IMR-90 (cell line): ENCODE measurements at places on chromosomes 3 and 15. TPM values are rescaled to one million over a fixed set of nuclear protein-coding genes. Genes with fewer than 3 reads are reported as not detected.

DNA sequence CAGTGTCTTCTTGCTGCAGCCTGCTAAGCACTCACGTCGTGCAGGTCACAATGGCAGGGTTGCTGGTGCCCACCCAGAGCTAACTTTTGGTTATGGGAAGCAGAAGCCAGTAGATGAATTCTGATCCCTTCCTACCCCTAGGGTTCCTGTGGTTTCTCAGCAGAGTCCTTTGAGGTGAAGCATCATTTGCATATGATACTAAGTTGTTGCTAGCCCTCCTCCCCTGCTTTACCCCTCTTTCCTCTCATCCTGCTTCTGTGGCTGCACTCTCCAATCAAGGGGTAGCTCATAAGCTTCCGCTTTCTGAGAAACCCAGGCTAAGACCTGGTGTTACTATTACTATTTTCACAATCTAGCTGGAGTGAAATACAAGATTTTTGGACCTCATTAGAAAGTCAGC, 22.1 kb upstream of the HEG1 start:
- H3K27me3 ChIP-seq: no peaks in the 10 kb centered on the region
- peaks cover 21% of the 10 kb centered on the region for H3K4me1 ChIP-seq
- DNase-seq: no peak
- no peak overlapping the region for H3K27ac ChIP-seq
- H3K4me3 ChIP-seq: no peak overlapping the region

DNA sequence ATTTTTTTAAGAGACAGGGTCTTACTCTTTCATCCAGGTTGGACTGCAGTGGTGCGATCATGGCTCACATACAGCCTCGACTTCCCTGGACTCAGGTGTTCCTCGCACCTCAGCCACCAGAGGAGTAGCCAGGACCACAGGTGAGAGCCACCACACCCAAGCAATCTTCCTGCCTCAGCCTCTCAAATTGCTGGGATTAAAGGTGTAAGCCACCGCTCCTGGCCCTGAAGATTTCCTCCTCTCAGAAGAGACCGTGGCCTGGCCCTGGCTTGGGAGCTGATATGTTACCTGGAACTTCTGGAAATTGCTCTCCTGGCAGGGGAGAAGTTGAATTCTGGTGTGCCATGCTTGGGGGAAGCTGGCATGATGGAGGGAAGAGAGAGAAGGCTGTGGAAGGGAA, 36.2 kb downstream of the PPCDC start:
- no peak overlapping the region for H3K27ac ChIP-seq
- H3K36me3 ChIP-seq: no peaks in the 10 kb centered on the region

Gene CPN2
- 0.07 TPM in 2 replicates for polyA plus RNA-seq

Gene CD80
- polyA plus RNA-seq: not detected in 2 replicates

- H3K27me3 ChIP-seq: no peaks in the 10 kb centered on the region
- no peak overlapping the region for H3K27ac ChIP-seq
- H3K4me3 ChIP-seq: no peak overlapping the region
- no peak for DNase-seq
- H3K4me1 ChIP-seq: peaks cover 1% of the 10 kb centered on the region; the same call in 1 of the 2 replicates
These were observed 48.9 kb downstream of the DLG1 start for GRCh38 chr3:197249542-197249941.

- H3K4me3 ChIP-seq: no peak overlapping the region
- H3K27me3 ChIP-seq: peaks cover 39% of the 10 kb centered on the region
- H3K4me1 ChIP-seq: peaks cover 7% of the 10 kb centered on the region
These were observed 83.4 kb downstream of the RPLP1 start for GRCh38 chr15:69535998-69536397.

GRCh38 chr3:184015381-184016019, 2.2 kb downstream of the ABCC5 start:
- no peaks in the 10 kb centered on the region for H3K27me3 ChIP-seq
- peak; percentile 41 for DNase-seq
- H3K4me3 ChIP-seq: no peak overlapping the region

Gene HMCES
- 25.9 and 30.5 TPM in 2 replicates for polyA plus RNA-seq

GRCh38 chr3:66480666-66481065, 20.2 kb downstream of the LRIG1 start:
- H3K4me1 ChIP-seq: peaks cover 27% of the 10 kb centered on the region
- H3K27me3 ChIP-seq: no peaks in the 10 kb centered on the region
- H3K27ac ChIP-seq: peak overlapping the region; percentile 21; the same call in 1 of the 2 replicates
- H3K36me3 ChIP-seq: no peaks in the 10 kb centered on the region
- DNase-seq: peak; percentile 41

Gene CHRNA3
- polyA plus RNA-seq: not detected in 2 replicates

DNA sequence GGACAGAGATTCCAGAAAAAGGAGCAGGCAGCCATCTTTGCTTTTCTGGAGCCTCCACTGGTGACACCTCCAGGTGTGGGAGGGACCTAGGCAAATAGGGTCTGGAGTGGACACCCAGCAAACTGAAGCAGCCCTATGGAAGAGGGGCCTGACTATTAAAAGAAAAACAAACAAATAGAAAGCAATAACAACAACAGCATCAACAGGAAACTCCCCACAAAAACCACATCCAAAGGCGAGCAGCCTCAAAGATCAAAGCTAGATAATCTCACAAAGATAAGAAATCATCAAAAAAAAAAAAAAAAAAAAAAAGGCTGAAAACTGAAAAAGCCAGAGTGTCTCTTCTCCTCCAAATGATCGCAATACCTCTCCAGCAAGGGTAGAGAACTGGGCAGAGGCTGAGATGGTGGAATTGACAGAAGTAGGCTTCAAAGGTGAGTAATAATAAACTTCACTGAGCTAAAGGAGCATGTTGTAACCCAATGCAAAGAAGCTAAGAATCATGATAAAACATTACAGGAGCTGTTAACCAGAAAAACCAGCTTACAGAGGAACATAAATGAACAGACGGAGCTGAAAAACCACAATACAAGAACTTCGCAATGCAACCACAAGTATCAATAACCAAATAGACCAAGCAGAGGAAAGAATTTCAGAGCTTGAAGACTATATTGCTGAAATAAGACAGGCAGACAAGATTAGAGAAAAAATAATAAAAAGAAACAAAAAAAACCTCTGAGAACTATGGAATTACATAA, 225.4 kb downstream of the CTNNB1 start:
- H3K27ac ChIP-seq: no peak overlapping the region
- no peak overlapping the region for H3K4me3 ChIP-seq
- no peaks in the 10 kb centered on the region for H3K27me3 ChIP-seq
- no peaks in the 10 kb centered on the region for H3K36me3 ChIP-seq
- H3K4me1 ChIP-seq: no peaks in the 10 kb centered on the region

Gene FEZF2
- not detected in 2 replicates for polyA plus RNA-seq

Gene APBA2
- 21.7 and 26.5 TPM in 2 replicates for polyA plus RNA-seq

Gene TRH
- polyA plus RNA-seq: not detected in 2 replicates

Gene RAB6B
- polyA plus RNA-seq: 1.2 and 1.4 TPM in 2 replicates

DNA sequence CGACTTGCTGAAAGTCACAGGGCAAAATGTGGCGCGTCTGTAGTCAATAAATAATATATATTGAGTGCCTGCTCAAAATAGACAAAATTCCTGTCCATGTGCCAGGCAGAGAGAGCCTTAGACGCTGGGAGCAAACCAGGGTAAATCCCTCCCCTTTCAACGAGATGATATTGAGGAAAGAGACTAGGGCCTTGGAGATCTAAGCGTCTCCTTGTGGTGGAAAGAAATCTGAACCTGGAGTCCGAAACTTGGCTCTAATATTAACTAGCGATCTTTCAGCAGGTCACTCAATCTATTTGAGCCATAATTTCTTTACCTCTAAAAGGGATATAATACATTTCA, 348 bp upstream of the DPP8 start:
- no peak overlapping the region for H3K27ac ChIP-seq
- no peak for DNase-seq
- H3K4me3 ChIP-seq: no peak overlapping the region
- peaks cover 4% of the 10 kb centered on the region; the same call in 1 of the 2 replicates for H3K36me3 ChIP-seq
- peaks cover 4% of the 10 kb centered on the region for H3K4me1 ChIP-seq
- no peaks in the 10 kb centered on the region for H3K27me3 ChIP-seq

DNA sequence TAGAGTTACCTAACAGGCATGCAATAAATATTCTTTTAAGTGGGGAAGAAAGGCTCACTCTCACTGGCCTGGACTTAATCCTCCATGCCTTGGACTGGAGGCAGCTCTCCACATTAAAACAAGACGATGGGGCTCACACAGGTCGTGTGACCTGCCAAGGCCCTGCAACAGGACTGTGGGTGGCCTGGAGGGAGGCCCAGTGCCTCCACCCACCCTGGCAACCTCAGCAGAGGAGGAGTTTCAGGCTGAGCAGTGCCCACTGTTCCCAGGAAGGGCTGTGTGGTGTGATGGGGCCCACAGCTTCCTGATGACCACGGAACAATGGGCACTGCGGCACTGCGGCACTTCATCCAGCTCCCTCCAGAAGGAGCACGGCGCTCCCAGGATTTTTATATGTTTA, 5.5 kb downstream of the UROC1 start:
- H3K4me3 ChIP-seq: no peak overlapping the region
- H3K4me1 ChIP-seq: no peaks in the 10 kb centered on the region
- no peak for DNase-seq
- no peak overlapping the region for H3K27ac ChIP-seq

Gene CAV3
- polyA plus RNA-seq: 0.17 TPM in 1 of 2 replicates, not detected in the other

DNA sequence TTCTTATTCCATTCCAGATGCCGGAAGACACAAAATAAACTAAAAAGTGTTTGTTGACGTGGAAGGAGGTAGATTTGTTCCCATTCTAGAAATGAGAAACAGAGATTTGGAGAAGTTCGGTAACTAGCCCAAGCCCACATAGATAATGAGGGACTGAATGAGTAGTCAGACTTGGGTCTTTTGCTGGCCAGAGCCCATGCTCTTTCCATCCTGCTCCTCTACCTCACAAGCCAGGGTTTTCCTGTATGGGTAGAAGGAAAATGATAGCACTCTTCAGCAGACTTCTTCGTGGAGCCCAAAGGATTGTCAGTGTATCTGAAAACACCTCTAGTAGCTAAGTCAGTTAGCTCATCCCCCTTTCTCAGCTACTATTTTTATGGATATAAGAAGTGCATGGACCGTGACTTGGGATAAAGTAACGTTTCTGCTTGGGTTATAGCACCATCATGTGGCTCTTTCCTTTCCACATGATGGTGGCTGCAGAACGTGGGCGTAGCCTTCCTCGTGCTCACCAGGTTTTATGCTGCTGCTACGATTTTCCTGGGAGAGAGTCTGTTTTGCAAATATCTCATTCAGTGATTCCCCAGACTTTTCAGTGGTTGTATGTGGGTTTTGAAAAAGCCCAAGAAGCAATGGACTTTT, 84.6 kb downstream of the DGKG start:
- no peak overlapping the region for H3K4me3 ChIP-seq
- H3K27me3 ChIP-seq: peaks cover 3% of the 10 kb centered on the region; the same call in 1 of the 2 replicates
- no peaks in the 10 kb centered on the region for H3K36me3 ChIP-seq
- H3K4me1 ChIP-seq: no peaks in the 10 kb centered on the region

Gene PAQR5
- 2.3 and 3.1 TPM in 2 replicates for polyA plus RNA-seq

Gene HTR3E
- not detected in 2 replicates for polyA plus RNA-seq

DNA sequence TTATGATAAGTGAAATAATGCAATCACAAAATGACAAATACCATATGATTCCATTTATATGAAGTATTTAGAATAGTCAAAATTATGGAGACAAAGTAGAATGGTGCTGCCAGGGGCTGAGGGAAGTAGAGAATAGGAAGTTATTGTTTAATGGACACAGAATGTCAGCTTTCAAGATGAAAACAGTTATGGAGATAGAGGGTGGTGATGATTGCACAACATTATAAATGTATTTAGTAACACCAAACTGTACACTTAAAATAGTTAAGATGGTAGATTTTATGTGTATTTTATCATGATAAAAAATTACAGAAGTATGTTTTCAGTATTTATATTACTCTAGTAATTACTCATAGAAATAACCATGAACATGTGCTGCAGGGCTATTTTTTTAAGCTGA, 100.8 kb upstream of the AZI2 start:
- no peak overlapping the region for H3K4me3 ChIP-seq
- no peaks in the 10 kb centered on the region for H3K36me3 ChIP-seq
- H3K4me1 ChIP-seq: no peaks in the 10 kb centered on the region
- H3K27ac ChIP-seq: no peak overlapping the region
- DNase-seq: no peak

GRCh38 chr3:48747706-48748105, 30.7 kb upstream of the IP6K2 start:
- H3K4me1 ChIP-seq: no peaks in the 10 kb centered on the region
- H3K36me3 ChIP-seq: peaks cover 31% of the 10 kb centered on the region
- no peak for DNase-seq
- H3K4me3 ChIP-seq: no peak overlapping the region

DNA sequence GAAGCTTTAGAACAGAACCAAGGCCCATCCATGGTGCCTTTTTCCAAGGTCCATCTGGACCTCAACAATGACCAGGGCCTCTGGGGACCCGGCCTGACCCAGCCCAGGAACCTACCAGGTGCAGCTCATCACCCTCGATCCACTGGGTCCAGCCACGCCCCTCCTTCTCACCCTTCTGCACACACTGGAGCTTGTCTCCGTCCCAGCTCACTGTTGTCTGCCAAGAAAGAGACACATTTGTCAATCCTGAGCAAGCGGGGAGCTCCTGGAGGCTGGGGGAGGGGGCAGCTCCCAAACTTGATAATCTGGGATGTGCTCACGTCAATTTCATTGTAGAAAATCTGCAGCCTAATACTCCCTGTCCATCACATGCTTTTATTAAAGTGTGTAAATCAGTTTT, 21.2 kb downstream of the RBP1 start:
- no peak overlapping the region for H3K4me3 ChIP-seq
- H3K27ac ChIP-seq: no peak overlapping the region
- H3K4me1 ChIP-seq: no peaks in the 10 kb centered on the region
- no peak for DNase-seq
- no peaks in the 10 kb centered on the region for H3K36me3 ChIP-seq
- H3K27me3 ChIP-seq: no peaks in the 10 kb centered on the region
